NCI-H187 treated with DMSO at 0.1 percent for 48 hours (cell line): ENCODE measurements at places on chromosomes 12 and 14.

- DNase-seq: no peak
Observed at GRCh38 chr14:100159865-100160533, 554 bp upstream of the DEGS2 start.

DNA sequence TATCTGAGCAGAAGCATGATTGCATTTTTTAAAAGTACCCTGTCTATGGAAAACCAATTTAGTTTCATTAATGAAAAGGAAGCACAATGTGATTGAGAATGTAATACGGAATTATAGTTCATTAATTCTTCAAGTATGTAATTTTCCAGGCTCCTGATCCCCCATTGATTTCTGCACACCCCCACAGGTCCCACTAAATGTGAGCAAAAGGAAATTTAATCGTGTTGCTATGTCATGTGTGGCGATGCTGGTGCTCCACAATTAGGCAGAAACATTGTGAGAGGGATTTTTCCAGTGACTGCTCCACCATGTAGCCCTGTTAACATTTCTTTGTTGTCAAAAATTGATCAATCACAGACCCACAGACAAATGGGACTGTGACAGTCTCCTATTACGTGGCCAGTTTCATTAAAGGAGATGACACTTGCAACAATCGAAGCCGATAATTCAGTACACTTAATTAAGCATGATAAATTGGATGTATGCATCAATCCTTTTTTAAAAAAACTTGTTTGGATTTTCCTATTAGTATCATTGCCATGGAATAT lies 306.0 kb downstream of the NELL2 start:
- DNase-seq: no peak

- no peak for DNase-seq
Observed at GRCh38 chr12:54954228-54954627, 30.3 kb downstream of the TESPA1 start.

DNA sequence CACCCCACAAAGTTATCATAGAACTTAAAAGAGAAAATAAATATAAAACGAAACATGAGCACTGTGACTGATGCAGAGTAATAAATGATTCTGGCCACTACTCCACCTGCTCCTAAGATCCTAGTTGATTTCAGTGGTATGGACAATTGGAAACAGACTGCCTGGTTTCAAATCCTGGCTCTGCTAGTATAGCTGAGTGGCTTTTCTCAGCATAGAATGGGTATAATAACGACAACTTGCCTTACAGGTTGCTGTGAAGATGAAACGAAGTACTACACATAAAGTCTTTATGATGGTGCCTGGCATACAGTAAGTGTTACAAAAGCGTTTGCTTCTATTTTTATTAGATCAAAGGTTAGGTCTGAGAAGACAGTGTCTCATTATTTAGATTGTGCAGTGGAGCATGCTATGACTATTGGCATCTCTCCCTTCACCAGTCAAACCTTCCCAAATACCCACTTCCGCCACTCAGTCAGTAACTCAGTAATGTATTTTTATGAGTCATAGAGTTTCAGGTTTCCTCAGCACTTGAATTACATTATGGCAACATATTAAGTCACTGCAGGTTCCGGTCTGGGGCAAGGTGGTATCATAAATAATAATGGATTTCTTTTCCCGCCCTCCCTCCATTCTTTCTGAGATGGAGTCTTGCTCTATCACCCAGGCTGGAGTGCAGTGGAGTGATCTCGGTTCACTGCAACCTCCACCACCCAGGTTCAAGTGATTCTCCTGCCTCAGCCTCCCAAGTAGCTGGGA lies 29.7 kb upstream of the NR2C1 start:
- DNase-seq: peak; percentile 88

GRCh38 chr12:6608592-6609281 lies 1.6 kb upstream of the CHD4 start:
- no peak for DNase-seq

- DNase-seq: no peak
Observed at GRCh38 chr14:95254288-95254687, 65.4 kb downstream of the CLMN start.

- DNase-seq: peak; percentile 13
Observed at GRCh38 chr14:80959496-80959895, 4.1 kb downstream of the TSHR start.

DNA sequence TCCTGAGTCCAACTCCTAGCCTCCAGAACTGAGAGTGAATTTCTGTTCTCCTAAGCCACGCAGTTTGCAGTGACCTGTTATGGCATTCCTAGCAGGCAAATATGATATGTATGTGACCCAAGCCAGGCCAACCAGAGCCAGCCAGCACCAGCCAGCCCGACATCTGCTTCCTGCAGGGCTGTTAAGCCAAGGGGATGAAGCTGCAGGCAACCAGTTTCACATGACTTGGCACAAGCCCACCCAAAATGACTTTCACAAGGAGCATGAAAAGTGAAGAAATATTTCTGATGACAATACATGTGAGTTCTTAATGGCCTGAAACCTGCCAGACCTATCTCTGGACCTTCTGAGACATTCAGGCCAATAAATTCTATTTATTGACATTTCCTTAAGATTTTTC lies 68.1 kb downstream of the ITPK1 start:
- no peak for DNase-seq
